ENCODE measurements at places on chromosomes 11 and 22.

GRCh38 chr11:122209619-122210366 lies 93.8 kb upstream of the BLID start:
- DNase-seq: peak; percentile 17

- DNase-seq: peak; percentile 13
These were observed 3.6 kb downstream of the MYBPC3 start for GRCh38 chr11:47348859-47349258.

DNA sequence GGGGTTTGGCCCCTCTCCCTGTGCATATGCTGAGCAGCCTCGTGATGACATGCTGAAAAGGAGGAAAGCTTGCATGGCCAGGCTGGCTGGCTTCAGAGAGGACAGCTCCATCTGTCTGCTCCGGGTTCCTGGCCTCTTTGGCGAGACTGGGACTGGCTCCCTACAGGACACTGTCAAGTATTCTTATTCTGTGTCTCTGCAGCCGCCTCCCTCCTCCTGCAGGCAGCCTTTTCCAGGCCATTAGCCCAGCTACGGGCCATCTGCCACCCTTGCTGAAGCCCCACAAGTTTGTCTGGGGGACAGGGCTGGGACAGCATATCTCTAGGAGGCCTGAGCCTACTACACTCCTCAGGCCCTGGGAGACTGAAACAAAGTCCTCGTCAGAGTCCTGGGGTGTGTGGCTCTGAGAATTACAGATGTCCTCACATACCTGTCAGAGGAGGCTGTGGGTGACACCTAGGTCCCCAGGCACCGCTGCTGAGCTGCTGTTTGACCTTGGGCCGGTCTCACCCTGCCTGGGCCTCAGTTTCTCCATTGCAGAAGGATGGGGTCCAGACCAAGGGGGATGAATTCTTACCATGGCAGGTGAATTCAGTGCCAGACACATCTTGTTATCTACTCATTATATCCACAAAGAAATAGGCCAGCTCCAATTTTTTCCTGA lies 11.0 kb downstream of the MRGPRG start:
- DNase-seq: no peak

DNA sequence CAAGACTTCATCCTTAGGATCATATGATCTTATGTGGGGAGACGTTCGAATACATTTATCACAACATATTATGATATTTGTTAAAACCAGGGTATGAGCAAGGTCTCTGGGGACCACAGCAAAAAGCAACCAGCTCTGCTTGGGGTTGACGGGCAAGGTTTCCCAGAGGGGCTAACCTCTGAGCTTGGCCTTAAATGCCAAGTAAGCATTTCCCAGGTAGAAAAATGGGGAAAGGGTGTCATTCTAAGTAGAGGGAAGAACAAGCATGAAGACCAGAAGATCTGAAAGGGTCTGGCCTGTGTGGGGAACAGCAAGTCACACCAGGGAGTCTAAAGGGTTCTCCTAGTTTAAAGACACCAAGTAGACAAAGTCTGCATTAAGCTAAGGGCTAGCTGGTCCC lies 24.1 kb downstream of the CLMP start:
- no peak for DNase-seq

GRCh38 chr11:16785520-16786128 lies 47.2 kb downstream of the C11orf58 start:
- DNase-seq: peak; percentile 76
